ENCODE measurements at places on chromosomes 2 and 18. TPM values are rescaled to one million over a fixed set of nuclear protein-coding genes. Genes with fewer than 3 reads are reported as not detected.

NRP2 gene
- total RNA-seq, result 6.8 TPM

MAPK4 gene
- total RNA-seq, result not detected

DNA sequence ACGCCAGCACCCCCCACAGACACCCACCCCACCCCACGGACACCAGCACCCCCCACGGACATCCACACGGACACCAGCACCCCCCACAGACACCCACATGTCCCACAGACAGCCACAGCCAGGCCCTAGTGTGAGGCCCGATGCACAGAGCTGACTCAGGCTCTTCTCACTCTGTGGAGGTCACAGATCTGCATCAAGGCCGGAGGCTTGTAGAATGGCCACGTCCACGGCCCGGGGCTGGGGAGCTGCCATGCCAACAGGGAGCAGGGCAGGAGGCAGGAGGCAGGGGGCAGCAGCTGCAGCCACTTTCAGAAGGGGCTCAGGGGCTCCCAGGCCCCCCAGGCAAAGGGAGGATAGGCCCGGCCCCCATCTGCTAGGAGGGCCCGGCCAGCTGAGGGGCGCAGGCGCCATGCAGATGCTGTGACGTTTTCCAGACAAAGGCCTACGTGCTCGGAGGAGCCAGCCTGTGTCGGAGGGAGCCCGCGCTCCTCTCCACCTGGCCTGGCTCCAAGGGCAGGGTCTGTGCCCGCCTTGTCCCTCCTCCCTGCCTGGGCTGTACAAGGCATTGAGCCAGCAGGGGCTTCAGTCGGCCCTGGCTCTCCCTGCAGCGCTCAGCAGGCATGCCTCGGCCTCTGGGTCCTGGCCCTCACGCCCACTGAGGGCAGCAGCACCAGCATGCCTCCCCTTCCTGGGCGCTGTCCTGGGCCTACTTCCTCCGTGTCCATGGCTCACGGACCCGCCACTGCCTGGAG is 249.0 kb downstream of the TWIST2 start:
- no peak overlapping the region for H3K4me3 ChIP-seq
- DNase-seq, result no peak
- no peaks in the 10 kb centered on the region for H3K4me1 ChIP-seq
- no peaks in the 10 kb centered on the region for H3K27me3 ChIP-seq

GRCh38 chr2:168566974-168567665 is 111.0 kb downstream of the CERS6 start:
- H3K27me3 ChIP-seq, result no peaks in the 10 kb centered on the region
- no peak overlapping the region for H3K4me3 ChIP-seq
- H3K36me3 ChIP-seq, result peaks cover under 1% of the 10 kb centered on the region

GRCh38 chr2:173199294-173199693 is 123.6 kb downstream of the MAP3K20 start:
- H3K27ac ChIP-seq, result no peak overlapping the region
- no peaks in the 10 kb centered on the region for H3K27me3 ChIP-seq
- H3K4me3 ChIP-seq, result no peak overlapping the region
- H3K4me1 ChIP-seq, result no peaks in the 10 kb centered on the region
- H3K36me3 ChIP-seq, result peaks cover 11% of the 10 kb centered on the region
- no peak for DNase-seq

- no peaks in the 10 kb centered on the region for H3K36me3 ChIP-seq
- no peak overlapping the region for H3K27ac ChIP-seq
- H3K4me1 ChIP-seq, result no peaks in the 10 kb centered on the region
- H3K4me3 ChIP-seq, result no peak overlapping the region
These were observed 76.9 kb upstream of the DAPL1 start for GRCh38 chr2:158718196-158718585.

AGAP1 gene
- not detected for total RNA-seq

DNA sequence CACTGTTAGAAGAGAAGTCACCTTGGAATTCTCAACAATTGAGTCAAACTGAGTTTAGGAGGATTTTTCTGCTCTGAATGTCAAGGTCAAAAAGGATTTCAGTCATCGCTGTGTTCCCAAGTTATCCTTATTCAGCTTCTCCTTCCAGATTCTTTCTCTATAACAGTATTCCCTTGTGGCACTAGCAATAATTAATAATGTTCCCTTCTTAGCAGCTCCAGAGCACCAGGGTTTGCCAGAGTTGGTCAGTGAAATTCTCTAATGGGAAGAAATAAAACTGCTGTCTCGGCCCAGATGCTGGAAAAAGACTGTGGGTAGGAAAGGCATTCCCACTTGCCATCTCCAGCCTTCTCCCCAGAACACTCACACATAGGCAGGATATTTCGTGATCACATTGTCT is 836.0 kb upstream of the PIK3C3 start:
- DNase-seq, result no peak
- no peaks in the 10 kb centered on the region for H3K36me3 ChIP-seq
- H3K4me1 ChIP-seq, result no peaks in the 10 kb centered on the region

PRSS56 gene
- total RNA-seq, result not detected

DNA sequence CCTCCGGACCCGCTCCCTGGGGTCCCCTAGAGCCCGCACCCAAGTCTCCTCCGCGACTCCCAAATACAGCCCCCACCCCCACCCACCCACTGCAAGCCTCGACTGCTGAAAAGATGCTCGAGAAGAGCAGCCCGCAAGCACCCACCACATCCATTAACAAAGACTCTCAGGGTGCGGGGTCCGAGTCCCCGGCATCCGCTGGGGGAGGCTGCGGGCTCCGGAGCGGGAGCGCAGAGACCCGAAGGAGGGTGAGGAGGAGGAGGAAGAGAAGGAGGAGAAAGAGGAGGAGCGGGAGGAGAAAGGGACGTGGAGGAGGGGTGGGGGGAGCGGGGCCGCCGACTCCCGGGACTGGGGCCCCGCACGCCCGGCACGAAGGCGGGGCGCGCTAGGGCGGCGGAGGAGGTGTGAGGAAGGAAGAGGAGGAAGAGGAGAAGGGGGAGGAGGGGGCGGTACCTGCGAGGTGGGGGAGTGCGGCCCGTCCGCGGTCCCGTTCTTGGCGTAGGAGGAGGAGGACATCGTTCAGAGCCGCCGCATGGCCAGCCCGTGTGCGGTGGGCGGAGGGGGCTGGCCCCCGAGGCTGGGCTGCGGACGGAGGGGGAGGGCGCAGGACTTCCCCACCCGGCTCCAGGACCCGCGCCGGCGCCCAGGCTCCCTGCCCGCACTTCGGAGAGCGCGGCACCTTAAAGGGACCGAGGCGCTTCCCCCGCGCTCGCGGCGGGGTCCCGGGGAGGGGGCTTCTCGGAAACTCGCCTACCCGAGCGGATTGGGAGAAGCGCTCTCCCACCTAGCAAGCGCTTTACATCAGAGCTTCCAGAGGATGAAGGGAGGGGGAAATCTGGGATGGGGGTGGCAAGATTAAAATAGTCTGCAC is at the start of gene CACNB4:
TSS of gene CACNB4 (minus strand) at position 549 of the 871 bp plus-strand sequence.
- H3K4me1 ChIP-seq, result peaks cover 21% of the 10 kb centered on the region
- peak within 1 kb of the TSS; percentile 66 for H3K4me3 ChIP-seq
- DNase-seq, result peak; percentile 39
- H3K36me3 ChIP-seq, result no peaks in the 10 kb centered on the region
- H3K27me3 ChIP-seq, result peaks cover 42% of the 10 kb centered on the region
- H3K27ac ChIP-seq, result no peak within 1 kb of the TSS

CCDC148 gene
- not detected for total RNA-seq

DNA sequence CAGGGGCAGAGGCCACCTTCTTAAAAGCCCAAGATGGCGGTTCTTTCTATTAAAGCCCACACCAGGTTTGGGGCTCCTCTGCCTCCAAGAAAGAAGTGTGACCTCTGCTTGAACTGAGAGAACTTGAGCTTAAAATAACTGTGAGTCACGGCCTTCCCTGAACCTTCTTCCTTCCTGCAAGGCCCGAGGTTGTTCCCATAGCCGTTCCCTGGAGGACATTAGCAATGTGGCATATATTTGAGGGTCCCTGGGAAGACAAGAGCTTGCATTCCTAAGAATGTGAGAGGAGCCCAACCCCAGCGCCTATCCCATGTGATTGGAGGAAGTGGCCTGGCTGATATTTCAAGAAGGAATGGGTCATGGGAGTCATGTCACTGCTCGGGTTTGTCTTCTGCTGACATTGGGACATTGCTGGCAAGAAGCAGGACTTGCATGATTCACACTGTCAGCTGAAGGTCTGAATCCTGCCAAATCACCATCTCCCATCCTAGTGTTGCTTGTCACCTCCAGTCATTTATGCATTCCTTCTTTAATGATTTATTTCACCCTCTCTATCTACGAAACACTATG is 168.1 kb downstream of the TRIB2 start:
- H3K27ac ChIP-seq, result no peak overlapping the region
- H3K4me3 ChIP-seq, result no peak overlapping the region
- H3K36me3 ChIP-seq, result no peaks in the 10 kb centered on the region
- no peaks in the 10 kb centered on the region for H3K27me3 ChIP-seq

- H3K4me3 ChIP-seq, result no peak overlapping the region
- H3K27me3 ChIP-seq, result no peaks in the 10 kb centered on the region
- no peaks in the 10 kb centered on the region for H3K36me3 ChIP-seq
These were observed 319.6 kb downstream of the PIK3C3 start for GRCh38 chr18:42274488-42275137.
